ENCODE measurements at places on chromosomes 11 and 22.

GRCh38 chr22:23495614-23496444 is 84.3 kb downstream of the IGLL1 start:
- no peak for DNase-seq

DNA sequence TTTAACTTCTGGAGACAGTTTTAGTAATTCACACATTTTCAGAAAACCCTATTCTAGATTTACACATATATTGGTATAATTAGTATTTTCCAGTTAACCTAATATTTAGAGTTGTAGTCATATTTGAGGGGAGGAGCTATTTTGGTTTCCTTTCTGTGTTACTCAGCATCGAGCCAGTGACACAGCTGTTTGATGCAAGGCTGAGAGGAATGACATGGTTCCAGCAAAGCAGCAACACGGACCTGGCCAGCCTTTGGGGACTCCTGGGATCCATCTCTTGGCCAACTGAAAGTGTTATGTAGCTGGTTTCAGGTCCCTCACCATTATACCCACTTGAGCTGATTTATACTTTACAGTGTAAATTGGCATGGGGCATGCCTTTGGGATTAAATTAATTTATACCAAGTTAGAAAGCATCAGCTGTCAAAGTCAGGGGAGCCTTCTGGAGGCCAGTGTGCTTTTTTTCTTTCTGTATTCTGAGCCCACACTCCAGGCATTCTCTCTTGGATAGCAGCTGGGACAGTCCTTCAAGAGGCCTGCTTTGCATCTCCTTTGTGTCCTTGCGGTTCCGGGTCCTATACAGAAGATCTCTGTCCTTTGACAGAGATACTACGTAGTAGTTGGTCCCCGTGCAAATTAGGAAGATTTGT is 91.3 kb upstream of the SLC25A18 start:
- no peak for DNase-seq

DNA sequence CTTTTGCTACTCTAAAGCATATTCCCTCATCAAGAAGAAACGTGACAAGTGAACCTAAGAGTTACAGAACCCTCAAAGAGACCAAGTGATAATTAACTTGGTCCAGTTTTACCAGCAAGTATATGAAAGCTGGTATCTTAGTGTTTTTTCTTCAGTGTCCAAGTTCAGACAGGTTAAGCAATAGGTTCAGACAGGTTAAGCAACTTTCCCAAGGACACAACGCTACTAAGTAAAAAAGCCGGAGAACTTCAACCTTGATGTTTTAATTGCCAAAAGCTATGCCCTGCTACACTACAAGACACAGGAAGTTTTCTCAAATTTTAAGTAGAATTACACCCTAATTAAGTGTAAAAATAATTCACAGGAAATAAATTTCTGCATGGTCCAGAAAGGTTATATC is 30.0 kb upstream of the ARHGAP32 start:
- no peak for DNase-seq

DNA sequence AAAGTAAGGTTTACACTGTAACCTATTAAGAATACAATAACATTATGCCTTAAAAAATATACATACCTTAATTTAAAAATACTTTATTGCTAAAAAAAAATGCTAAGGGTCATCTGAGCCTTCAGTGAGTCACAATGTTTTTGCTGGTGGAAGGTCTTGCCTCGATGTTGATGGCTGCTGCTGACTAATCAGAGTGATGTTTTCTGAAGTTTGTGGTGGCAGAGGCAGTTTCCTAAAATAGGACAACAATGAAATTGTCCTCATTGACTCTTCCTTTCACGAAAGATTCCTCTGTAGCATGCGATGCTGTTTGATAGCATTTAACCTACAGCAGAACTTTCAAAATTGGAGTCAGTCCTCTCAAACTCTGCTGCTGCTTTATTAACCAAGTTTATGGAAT is 97.6 kb downstream of the FAT3 start:
- DNase-seq: no peak

- DNase-seq: no peak
Measured at GRCh38 chr22:18071968-18072310, 5.9 kb upstream of the PEX26 start.

DNA sequence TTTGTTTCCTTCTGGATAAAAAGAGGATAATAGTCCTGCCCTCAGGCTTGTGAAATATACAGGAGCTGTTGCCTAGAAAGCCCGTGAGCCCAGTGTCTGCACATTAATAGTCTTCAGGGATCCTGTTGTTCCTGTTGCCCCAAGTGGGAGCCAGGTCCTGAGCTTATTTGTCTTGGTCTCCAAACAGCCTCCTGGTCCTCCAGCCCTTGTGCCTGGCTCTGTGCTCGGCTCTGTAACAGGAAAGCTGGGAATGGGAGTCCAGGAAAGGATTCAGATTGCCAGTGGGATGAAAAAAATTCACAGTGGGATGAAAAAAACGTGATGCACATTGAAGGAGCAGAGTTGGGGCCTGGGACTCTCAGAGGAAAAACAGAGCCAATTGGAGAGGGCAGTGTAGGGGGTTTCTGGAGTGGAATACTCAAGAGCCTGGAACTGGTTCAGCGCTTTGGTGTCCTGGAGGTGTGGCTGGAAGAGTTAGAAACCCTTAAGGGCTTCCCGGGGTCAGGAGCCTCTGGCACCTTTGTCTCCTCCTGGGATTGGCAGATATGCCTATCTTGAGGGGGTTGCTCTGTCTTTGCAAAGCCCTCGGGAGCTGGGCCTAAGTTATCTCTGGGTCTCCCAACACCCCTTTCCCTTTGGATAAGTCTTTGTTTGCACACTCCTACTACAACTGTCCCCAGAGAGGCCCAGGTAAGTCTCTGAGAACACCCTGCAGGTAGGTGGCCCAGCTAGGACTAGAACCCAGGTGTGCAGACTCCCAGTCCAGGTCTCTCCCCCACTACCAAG is 2.3 kb upstream of the INPPL1 start:
- no peak for DNase-seq

GRCh38 chr22:35721960-35722359 is 4.3 kb downstream of the APOL5 start:
- peak; percentile 6 for DNase-seq

- peak; percentile 41 for DNase-seq
Measured at GRCh38 chr22:26377170-26377830, 51.8 kb upstream of the ASPHD2 start.

DNA sequence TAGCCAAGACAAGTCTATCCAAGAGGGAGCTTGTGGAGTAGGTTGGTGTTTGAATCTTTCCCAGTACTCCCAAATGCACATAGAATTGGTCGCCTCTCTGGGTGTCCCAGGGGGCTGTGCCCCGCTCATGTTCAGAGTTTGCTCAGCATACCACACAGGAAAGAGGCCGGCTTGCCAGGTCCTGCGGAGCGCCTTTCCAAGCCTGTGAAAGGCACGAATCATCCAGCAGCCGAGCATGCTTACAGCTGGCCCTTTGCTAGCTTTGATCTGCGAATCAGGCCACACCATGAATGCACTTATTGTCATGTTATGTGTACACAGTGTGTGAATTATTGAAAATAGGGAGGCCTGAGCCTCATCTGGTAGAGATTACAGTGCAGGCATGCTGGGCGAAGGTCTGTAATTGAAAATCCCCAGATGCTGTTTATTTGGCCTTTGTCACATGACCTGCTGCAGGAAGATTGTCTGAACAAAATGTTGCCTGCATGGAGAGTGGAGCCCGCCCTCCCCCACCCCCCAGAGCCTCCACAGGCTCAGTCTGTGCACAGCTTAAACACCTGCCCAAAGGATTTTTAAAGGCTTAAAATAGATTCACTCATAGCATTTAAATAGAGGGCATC is 163.3 kb upstream of the RASSF10 start:
- DNase-seq: no peak

DNA sequence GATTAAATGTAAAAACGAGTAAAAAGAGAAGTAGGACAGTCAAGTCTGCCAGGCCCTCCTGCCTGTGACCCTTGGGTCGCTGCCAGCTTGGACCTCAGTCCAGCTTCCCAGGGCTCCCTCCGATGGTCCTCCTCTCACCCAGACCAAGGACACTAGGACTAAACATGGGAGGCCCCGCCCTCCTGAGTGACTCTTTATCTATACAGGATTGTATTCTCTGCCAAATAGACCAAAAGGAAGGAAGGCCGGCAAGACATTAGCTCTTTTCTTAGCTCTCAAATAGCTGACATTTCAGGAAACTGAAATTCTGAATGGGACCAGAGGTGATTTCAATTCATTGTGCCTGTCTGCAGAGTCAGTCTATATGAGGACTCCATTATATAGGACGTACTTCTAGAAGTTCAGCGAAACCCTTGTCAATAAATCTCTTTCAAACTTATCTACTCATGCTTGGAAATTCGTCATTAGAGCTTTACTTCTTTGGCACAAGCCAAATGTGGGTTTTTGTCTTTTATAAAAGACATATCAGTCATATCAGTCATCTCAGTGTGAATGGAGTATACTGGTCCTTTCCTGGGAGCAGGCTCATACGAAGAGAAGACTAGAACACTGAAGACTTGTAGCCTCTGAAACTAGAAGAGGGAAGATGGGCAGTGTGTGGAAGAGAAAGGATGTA is 28.5 kb downstream of the ADORA2A start:
- peak; percentile 71 for DNase-seq

- DNase-seq: no peak
Measured at GRCh38 chr22:40685406-40685805, 6.1 kb downstream of the MCHR1 start.

GRCh38 chr22:19194766-19195536 is 16.4 kb upstream of the SLC25A1 start:
- no peak for DNase-seq

DNA sequence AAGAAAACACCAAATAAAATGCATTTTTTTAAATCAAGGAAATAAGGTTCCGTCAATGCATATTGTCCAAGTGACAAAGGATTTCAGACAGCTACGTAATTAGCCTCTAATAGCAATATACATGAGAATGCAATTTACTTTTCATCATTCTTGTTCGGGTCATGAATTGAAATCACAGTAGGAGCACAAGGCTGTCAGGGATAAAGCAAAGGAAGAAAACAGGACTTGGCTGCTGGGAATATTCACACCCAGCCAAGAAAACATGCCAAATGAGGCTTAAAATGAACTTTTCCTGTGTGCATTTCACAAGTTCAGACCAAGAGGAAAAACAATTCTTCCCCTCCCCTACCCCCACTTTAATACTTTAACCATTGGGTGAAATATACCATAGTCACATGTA is 188.6 kb downstream of the CWF19L2 start:
- no peak for DNase-seq

DNA sequence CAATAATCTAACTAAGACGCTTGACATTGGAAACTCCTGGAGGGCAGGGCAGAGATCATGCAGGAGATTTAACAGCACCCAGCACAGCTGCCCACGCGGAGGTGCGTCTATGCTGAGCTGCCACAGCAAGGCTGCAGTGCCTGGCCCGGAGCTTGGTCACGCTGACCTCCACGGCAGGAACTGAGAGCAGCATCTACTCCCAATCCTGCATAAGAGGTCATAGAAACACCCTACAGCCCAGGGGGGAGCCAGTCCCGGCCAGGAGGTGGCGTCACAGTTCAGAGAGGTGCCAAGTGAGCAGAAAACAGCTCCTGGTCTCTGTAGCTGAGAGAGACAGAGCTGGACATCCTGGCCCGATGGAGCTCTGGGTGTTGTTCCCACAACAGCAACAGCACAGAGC is 121.1 kb upstream of the TMEM45B start:
- no peak for DNase-seq

DNA sequence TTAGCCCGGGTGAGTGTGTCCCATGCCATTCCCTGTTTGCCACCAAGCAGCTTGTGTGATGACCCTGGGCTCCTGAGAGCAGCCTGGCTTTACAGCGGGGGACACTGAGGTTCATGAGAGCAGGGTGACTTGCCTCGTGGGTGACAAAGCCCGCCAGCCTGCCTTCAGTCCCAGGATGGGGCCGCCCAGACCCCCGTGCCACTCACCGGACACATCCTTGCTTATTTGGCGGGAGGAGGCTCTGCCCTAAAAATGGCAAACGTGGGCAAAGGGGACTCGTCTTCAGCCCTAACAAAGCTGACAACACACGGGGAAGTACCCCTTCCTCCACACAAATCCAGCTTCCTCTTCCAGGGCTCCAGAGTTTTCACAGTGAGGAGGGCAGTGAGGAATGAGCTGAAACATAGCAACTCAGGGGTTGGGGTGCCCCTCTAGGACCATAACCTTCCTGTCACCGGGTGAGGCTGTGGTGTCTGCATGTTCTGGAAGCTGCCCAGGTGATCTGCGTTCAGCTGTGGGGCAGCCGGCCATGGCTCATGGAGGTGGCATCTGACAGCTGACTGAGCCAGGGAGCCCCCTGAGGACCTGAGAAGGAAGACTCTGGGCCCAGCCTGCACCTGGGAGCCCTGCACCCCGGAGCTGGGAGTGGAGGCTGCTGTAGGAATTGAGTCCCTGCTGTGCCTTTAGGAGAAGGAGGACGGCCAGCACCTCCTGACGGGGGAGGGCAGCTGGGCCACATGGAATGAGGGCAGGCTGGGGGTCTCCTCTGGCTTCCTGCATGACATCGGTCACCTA is 16.7 kb downstream of the RIBC2 start:
- no peak for DNase-seq

DNA sequence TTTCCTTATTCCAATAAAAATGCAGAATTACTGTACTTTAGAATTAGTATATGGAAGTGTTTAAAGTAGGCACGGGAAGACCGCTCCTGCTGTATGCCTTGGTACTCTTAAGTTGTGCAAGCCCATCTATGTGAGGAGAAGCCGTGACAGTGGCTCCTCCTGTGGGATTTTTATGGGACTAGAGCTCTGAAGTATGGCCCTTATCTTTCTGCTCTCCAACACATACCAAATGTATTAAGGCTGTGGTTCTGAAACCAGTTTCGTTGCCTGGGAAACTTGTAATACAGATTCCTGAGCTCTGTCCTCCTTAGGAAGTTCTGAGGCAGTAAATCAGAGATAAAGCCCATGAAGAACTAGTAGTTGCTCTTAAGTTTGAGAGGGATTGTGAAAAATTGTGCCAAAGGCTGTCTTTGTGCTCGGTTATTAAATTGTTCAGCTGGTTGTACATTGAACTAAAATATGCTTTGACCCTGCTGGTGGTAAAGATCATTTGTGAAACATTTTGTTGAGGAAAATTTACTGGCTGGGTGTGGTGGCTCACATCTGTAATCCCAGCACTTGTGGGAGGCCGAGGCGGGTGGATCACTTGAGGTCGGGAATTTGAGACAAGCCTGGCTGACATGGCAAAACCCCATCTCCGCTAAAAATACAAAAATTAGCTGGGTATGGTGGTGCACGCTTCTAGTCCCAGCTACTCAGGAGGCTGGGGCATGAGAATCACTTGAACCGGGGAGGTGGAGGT is 29.3 kb downstream of the RTN3 start:
- DNase-seq: peak; percentile 87

DNA sequence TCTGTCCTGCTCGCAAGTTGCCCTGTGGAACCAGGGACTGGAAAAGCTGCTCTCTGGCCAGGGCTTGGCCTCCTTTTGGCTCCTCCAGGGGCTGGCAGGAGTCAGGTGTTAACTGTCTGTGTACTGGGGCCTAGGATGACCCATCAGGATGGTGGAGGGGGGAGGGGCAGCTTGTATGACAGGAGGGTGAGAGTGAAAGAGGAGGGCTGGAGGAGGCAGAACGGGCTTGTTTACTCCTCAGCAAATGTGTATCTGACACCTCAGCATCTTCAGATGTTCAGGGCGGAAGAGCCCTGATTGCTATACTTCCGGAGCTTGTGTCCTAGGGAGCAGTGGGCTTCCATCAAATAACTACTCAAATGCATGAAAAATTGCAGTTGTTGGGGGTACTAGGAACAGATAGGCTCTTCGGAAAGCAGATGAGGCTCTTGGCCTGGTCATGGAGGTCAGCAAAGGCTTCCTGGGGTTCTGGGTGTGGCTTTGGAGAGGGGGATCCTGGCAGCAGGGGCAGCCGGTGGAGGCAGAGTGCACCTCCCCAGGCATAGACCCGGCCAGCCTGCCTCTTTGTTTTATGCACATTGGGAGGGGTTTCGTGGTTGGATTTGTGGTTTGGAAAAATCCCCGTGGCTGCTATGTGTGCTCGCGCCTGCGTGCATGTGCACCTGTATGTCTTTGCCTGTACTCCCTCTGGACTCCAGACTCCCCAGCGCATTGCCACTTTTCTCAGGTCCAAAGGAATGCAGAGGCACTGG is 31.2 kb downstream of the CD82 start:
- no peak for DNase-seq
